ENCODE measurements at places on chromosomes 7 and 10. TPM values are rescaled to one million over a fixed set of nuclear protein-coding genes. Genes with fewer than 3 reads are reported as not detected.

The CTAGE6 gene
- 0.72 TPM for total RNA-seq

The SEM1 gene
- 25.7 TPM for total RNA-seq

The WNT8B gene
- total RNA-seq: not detected

The ENTPD1 gene
- 33.5 TPM for total RNA-seq

- DNase-seq: no peak
These were observed 76.2 kb upstream of the CCDC71L start for GRCh38 chr7:106737202-106737562.

DNA sequence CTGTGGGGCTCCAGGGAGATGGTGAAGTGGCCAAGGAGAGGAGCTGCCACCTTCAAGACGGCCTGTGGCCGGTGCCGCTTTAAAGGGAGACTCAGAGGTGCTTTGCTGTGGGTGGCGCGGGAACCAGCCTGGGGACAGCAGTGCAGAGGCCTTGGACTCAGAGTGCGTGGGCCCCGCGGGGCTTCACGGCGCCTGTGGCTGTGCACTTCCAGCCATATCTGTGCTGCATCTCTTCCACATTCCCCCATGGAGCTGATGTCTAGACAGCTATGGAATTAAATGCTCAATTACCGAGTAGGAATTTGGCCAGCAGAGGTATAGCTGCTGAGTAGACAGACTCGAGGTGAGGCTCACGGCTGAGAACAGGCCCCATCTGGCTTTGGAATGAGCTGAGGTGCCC lies 41.7 kb downstream of the HTRA1 start:
- DNase-seq: peak; percentile 53

DNA sequence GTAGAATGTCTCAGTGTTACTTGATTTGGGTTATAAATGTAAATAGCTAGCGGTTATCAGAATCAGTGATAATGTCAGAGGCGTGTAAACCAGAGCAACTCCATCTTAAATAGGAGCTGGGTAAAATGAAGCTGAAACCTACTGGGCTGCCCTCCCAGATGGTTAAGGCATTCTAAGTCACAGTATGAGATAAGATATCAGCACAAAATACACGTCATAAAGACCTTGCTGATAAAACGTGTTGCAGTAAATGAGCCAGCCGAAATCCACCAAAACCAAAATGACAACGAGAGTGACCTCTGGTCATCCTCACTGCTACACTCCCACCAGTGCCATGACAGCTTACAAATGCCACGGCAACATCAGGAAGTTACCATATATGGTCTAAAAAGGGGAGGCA lies 172.3 kb downstream of the CHRM2 start:
- DNase-seq: no peak

All from tongue (tissue), 3 donors.